ENCODE measurements at places on chromosomes 7 and 10. TPM values are rescaled to one million over a fixed set of nuclear protein-coding genes. Genes with fewer than 3 reads are reported as not detected.
A peak's percentile ranks its signal among the peaks of the same experiment; 100 is the strongest.

Gene HHEX
- total RNA-seq: 0.80 TPM

Gene NEBL
- total RNA-seq: 12.3 TPM

Gene HOXA1
- 1.4 TPM for total RNA-seq

Gene TMEM225B
- total RNA-seq: 0.68 TPM

Gene ASAH2
- 0.32 TPM for total RNA-seq

Gene NXPH1
- total RNA-seq: not detected

Gene HOXA2
- total RNA-seq: 16.1 TPM

DNA sequence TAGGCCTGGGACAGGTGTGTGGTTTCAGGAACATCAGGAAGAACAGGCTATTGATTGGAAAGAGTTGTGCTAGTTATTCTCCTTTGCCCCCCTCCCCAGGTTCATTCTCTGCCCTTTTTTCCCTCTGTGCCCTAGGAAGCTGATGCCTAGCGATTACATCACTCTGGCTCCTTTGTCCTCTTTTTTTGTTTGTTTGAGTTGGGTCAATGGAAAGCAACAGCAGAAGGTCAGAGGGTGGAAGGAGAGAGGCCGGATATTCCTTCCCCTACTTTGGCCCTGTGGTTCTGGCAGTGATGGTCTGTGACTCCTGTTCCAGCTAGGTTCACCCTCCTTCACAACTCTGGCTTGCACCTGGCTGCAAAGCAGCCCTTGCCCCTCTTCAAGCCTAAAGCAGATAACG is 18.9 kb downstream of the LOXL4 start:
- DNase-seq: no peak

GRCh38 chr10:124649214-124649613 is 95.0 kb downstream of the FAM53B start:
- DNase-seq: no peak

DNA sequence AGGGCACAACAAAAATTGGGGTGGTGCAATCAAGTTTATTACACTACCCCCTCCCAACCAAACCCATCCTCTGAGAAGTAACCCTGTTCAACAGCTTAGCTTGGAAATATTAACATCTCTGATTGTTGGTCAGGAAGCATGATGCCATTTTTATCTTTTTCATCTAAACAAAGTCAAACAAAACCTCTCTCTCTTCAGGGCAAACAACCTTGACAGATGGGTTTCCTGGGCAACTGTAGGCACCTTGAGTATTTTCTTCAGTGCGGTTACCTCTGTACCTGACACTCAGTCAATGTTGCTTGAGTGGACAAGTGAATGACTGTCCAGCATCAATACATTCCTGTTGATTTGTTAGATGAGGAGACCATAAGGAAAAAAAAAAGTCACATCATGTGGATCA is 183.6 kb downstream of the NRP1 start:
- DNase-seq: no peak

- DNase-seq: no peak
Observed at GRCh38 chr10:99123336-99123735, 112.3 kb downstream of the HPSE2 start.

- DNase-seq: no peak
Observed at GRCh38 chr7:135808206-135808605, 59.6 kb upstream of the FAM180A start.

DNA sequence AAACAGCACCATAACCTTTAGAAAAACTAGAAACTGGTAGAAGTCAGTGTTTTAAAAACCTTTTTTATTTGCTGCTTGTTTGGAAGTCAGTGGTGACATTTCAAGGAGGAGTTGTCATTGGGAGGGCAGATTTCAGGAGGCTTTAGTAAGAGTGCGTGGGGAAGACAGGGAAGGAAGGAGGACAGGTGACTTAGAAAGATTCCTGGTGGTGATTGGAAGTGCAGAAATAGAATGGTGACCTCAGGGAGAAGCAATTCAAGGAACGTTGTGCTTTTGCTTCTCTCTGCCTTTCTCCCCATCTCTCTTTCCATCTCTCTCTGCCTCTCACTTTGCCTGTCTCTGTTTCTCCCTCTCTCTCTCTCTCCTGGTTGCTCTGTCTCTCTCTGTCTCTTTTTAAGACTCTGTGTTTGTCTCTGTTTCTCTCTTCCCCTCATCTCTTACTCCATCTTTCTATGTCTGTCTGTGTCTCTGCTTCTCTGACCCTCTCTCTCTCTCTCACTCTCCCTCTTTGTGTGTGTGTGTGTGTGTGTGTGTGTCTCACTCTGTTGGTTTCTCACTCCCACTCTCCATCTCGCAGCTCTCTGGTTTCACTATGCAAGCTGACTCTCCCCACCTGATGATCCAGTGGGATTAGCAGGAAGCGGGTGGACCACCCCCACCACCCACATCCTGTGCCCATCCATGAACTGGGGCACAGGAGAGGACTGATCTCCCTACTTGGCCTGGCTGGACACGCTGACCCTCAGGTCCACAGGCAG is 10.9 kb upstream of the PFKP start:
- DNase-seq: no peak

- DNase-seq: no peak
Observed at GRCh38 chr10:31659665-31660064, 269.0 kb downstream of the ARHGAP12 start.

GRCh38 chr10:15420858-15421257 is 49.8 kb upstream of the FAM171A1 start:
- no peak for DNase-seq

DNA sequence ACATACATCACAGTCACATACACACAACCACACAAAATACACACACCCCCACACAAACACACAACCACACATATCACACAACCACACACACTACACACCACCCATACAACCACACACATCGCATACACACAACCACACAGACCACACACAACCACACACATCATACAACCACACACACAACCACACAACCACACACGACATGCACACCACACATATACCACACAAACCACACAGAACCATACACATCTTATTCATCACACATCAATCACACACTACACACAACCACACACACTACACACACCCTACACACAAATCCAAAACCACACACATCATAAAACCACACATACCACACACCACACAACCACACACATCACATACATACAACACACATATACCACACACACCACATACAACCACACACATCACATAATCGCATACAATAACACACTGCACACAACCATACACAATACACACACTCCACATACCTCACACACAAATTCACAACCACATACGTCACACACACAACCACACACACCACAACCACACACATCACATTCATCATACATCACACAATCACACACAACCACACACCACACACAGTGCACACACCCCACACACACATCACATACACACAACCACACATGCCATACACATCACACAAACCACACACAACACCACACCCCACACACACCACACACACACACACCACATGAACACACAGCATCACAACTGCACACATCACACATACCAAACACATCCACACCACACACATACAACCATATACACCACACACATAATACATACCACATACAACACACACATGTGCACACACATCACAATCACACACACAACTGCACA is 30.4 kb downstream of the GPRIN2 start:
- no peak for DNase-seq

DNA sequence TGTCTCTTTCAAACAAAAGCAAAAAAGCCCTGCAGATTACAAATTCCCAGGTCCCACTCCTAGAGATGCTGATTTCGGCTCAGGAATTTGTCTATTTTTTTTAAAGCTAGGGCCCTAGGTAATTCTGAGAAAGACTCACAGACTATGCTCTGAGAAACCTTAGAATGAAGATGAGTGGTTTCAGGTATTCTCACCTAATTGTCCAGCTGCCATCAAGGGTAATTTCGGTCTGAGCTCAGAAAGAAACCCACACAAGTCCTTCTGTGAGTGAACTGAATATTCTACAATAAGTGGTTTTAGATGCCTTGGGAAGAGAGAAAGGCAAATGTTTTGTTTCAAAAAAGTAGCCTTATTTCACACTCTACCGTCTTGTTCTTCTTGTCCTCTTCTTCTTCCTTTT is 45.7 kb downstream of the DCLRE1A start:
- no peak for DNase-seq

DNA sequence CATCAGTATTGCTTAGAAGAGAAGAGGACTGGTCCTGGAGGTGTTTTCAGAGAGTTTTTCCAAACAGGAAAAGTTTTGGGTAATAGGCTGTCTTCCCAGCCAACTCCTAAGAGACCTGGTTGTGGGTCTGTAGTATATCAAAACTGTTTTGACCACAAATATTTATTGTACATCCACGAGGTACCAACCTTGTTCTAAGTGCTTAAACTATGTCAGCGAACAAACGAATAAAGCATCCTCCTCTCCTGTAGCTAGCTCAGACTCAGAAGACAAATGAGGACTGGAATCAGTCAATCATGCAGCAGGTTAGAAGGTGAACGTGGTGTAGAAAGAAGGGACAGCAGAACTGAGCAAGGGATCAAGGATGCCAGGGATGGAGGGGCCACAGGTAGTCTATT is 61.6 kb upstream of the MKI67 start:
- no peak for DNase-seq

DNA sequence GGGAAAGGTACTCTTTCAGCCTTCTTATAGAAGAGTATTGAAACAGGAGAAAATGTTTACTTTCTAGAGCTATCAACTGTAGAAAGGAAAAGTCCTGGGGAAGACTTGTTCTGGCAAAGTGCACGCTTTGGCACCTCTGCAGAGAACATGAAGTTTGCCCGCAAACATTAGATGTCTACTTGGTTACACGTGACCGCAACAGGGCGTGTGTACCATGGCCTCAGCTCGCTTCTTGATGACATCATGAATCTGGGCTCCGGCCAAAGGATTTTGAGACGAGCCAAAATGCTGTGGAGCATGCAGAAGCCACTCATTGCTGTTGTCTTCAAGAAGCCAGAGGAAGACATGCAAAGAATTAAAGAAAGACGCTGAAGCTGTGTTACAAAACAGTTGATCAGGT is 8.6 kb upstream of the TAS2R60 start:
- peak; percentile 53 for DNase-seq

GRCh38 chr10:113735913-113736312 is 15.6 kb upstream of the PLEKHS1 start:
- DNase-seq: no peak

- no peak for DNase-seq
Observed at GRCh38 chr10:124028700-124029480, 64.5 kb downstream of the CHST15 start.

GRCh38 chr7:48710995-48711394 is 213.4 kb upstream of the CDC14C start:
- no peak for DNase-seq

- no peak for DNase-seq
Observed at GRCh38 chr7:45653209-45653907, 79.2 kb downstream of the ADCY1 start.

GRCh38 chr7:98322331-98323270 is 41.1 kb downstream of the BRI3 start:
- DNase-seq: no peak

DNA sequence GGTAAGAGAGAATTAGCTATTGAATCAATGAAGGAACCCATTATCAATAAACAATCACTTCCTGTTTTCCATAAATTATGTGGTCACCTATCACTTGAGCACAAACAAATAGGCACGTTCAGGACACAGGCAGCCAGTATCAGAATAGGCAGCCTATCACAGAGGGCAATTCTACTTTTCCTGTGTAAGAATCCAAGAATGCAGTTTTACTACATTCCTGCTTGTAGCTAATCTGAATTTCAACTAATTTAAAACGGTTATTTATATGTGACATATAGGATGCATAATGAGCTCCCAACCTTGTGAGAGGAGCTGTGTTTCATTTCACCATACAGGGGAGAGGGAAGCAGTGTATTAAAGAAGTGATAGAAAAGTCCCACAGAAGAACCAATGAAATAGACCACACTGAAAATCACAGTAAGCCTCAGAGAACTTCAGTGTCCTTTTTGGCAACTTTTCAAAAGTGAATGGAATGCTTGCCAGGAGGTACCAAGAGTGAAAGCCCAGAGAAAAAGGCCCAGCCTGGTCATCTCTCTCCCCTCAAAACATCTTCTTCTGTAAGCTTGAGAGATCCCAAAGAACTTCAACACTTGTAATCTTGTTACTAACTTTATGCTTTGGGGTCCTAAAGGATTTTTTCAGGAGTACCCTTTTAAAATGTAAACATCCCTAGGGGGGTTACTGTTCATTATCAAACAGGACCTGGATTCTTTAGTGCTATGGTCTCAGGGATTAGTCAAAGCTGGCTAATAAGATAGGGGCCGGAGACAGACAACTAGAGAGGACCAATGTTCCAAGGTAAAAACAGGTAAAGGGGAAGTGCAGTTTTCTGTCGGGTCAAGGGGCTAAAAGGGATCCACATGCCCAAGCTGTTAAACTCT is 1.3 kb downstream of the IMMP2L start:
- no peak for DNase-seq

DNA sequence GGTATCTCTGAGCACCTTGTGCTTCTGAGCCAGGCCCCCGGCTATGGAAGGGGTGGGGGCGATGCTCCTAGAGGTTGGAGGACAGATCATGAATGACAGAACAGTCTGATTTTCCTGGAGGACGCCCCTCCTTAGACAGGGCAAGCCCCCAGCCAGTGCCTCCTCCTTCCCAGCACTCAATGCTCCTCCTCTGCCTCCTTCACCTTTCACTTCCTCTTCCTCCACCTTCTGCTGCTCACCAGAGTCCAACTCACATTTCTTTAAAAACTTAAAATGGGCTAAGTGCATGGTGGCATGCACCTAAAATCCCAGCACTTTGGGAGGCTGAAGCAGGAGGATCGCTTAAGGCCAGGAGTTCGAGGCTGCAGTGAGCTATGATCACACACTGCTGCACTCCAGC is 71.1 kb upstream of the CUX1 start:
- DNase-seq: no peak

- DNase-seq: no peak
Observed at GRCh38 chr7:28750981-28751380, 207.1 kb downstream of the TRIL start.

- no peak for DNase-seq
Observed at GRCh38 chr10:125442856-125443540, 240.0 kb downstream of the TEX36 start.

DNA sequence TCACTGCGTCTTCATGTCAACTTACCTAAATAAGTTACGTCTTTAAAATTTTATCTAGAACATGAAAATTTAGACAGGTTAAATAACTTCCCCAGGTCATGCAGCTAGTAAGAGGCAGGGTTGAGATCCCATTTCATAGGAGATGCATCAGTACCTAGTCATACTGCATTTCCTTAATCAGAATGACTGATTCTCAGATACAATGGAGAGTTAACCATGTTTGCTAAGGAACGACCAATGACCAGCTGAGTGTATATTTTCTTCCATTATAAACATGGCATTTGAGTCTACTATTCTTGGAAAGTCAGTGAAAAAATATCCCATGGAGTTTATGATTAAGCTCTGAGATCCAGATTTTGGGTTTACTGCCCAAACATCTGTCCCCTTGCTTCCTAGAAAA is 39.6 kb downstream of the ENTPD1 start:
- no peak for DNase-seq

Measured in transverse colon (tissue), 4 donors.